ENCODE measurements at places on chromosomes 6 and 20.

GRCh38 chr20:237489-237888 is 10.4 kb downstream of the DEFB129 start:
- no peak for DNase-seq

DNA sequence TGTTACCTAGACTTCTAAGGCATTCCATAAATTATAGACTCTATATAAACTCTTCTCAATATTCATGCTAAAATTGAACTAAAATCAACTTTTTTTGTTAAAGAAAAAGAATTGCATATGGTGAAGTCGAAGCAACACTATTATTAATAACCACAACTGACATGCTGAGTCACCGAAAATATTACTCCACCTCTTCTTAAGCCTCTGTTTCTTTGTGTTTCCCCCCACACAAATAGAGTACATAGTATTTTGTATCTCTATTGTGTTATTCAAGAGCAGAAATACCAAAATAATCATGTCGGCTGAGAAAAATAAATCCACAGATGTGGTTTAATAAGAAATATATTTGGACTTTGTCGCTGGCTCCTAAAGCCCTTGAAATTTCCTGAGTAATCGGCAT is 23.8 kb downstream of the TFB1M start:
- no peak for DNase-seq

DNA sequence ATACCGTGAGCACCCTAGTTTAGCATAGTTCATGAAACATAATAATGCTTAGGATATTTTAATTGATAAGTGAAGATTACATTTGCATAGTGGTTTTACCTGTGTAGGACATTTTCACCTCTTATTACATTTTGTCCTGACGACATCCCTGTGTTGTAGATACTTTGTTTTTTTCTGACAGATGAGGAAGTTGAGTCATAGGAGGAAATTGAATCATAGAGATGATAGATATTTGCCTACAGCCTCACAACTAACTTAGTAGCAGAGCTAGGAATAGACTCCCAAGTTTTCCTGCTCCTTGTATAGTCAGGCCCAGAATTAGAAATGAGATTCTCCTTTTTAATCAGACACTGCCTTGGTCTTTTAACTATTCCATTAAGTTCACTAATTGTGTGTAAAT is 100.5 kb upstream of the SUPT3H start:
- DNase-seq, result no peak

- no peak for DNase-seq
These were observed 97.4 kb downstream of the COL12A1 start for GRCh38 chr6:75108333-75108974.

- no peak for DNase-seq
These were observed 255.3 kb downstream of the EPM2A start for GRCh38 chr6:145480024-145480423.

DNA sequence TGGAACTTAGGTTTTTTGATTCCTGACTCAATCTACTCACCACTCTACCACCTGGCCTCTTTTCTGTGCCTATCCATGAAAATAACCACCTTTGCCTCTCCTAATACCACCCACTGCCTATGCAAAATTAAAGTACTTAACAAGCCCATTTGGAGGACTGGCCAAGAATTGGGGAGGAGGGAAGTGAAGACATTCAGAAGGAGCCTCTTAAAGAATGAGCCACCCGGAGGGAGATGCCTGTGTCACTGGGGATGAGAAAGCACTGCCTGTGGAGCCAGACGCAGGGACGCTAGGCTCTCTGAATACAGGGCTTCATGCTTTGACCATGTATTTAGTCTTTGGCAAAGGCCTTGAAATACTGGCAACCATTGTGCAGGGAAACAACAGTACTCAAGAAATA is 40.0 kb upstream of the MRPS10 start:
- DNase-seq, result no peak

DNA sequence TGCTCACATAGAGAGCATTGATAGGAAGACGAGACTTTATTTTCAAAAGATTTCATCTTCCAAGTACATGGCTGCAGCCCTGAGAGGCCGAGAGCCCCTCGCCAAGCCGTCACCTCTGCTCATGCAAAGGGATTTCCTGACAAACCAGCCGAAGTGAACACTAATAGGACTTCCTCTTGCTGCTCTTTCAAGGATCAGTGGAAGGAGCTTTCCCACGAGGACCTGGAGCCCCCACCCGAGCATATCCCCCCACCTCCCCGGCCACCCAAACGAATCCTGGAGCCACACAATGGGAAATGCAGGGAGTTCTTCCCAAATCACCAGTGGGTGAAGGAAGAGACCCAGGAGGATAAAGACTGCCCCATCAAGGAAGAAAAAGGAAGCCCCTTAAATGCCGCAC is 69.3 kb downstream of the PTPN1 start:
- no peak for DNase-seq

GRCh38 chr6:145275019-145275418 is 460.3 kb downstream of the EPM2A start:
- no peak for DNase-seq

DNA sequence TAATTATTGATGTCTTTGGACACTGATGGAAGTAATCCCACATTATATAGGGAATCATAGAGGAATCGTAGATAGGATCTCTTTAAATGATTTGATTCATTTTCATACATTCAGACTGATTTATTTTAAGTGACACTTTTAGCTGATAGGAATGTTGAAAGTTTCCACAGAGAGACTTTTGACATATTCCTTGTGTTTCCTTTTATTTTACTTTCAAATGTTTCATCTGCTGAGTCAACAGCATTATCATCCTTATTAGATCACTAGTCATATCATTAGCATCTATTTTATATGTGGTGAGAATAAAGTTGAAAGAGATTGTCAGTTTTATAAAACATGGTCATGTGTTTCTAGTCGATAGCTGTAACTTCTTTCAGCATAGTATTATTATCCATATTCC is 13.4 kb downstream of the DCBLD1 start:
- no peak for DNase-seq

- DNase-seq, result no peak
These were observed 62.0 kb downstream of the EZR start for GRCh38 chr6:158756977-158757752.

DNA sequence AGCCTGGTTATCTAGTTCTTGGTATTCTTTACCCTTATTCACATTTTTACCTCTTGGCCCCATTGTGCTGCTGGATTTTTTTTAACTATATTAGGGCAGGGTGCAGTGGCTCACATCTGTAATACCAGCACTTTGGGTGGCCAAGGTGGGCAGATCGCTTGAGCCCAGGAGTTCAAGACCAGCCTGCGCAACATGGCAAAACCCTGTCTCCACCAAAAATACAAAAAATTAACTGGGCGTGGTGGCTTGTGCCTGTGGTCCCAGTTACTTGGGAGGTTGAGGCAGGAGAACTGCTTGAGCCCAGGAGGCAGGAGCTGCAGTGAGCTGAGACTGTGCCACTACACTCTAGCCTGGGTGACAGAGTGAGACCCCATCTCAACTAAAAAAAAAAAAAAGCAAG is 12.2 kb upstream of the TAF8 start:
- DNase-seq, result no peak

GRCh38 chr6:158016571-158017383 is 35.1 kb downstream of the SYNJ2 start:
- DNase-seq, result no peak

- no peak for DNase-seq
These were observed 12.8 kb downstream of the SNX14 start for GRCh38 chr6:85580878-85581267.

- no peak for DNase-seq
These were observed 117.1 kb upstream of the FBXL4 start for GRCh38 chr6:99064834-99065233.

- DNase-seq, result no peak
These were observed 144.7 kb downstream of the QRSL1 start for GRCh38 chr6:106773996-106774629.

DNA sequence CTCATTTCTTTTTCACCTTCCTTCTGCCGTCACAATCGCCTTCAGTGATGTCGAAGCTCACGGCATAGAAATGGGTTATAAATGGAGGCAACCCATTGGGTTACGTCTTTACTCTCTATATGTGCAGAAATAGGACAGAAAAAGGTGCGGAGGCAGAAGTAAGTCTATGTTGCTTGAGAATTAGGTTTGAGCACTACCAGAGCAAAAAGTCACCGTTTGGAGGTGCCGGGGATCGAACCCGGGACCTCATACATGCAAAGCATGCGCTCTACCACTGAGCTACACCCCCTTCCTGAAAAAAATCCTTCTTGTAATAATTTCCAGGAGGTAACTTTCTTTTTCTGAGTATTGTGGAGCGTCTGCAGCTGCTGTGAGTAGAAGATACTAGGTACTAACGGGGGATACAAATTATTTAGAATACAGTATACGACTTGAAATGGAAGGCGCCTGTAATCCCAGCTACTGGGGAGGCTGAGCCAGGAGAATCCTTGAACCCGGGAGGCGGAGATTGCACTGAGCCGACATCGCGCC is 134.2 kb downstream of the TRIM27 start:
- DNase-seq, result no peak

GRCh38 chr6:161355696-161356095 is 81.8 kb upstream of the AGPAT4 start:
- no peak for DNase-seq

DNA sequence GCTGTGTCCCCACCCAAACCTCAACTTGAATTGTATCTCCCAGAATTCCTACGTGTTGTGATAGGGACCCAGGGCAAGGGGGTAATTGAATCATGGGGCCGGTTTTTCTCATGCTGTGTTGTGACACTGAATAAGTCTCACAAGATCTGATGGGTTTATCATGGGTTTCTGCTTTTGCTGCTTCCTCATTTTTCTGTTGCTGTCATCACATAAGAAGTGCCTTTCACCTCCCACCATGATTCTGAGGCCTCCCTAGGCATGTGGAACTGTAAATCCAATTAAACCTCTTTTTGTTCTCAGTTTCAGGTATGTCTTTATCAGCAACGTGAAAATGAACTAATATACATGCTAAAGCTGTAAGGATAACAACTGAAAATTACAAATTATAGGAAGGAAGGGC is 88.3 kb downstream of the CDYL start:
- DNase-seq, result no peak

GRCh38 chr6:139982652-139983295 is 608.3 kb upstream of the CITED2 start:
- DNase-seq, result no peak

DNA sequence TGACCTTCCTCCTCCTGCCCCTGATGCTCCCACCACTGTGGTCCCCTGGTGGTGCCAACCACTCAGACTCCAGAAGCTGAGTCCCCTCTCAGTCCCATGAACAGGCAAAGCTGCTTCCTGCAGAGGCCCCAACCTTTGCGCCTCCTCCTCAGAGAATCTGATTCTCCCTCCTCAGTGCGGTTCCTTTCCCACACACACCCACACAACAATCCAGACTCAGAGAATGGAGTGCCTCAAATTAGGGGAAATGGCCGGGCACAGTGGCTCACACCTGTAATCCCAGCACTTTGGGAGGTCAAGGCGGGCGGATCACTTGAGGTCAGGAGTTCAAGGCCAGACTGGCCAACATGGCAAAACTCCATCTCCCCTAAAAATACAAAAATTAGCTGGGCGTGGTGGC is 23.0 kb downstream of the RIPOR3 start:
- DNase-seq, result no peak

DNA sequence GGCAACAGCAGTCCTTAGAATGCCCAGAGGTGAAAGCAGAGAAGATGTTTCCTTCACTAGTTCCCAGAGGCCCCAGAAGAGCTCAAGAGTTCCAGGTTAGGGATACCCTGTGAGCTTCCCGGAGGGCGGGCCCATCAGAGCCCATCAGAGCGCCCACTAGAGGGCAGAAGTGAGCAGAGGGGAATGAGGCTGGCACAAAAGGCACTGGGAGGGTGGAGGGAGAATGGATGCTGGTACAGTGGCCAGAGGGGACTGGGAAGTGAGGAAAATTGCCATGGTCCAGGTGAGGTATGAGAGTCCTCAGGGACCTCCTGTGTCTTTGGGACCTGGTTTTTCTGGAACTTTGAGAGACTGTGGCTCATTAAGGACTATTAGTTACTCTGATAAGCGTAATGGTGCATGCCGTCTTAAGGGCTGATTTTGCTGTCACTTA is 57.3 kb downstream of the LINC00237 start:
- no peak for DNase-seq

DNA sequence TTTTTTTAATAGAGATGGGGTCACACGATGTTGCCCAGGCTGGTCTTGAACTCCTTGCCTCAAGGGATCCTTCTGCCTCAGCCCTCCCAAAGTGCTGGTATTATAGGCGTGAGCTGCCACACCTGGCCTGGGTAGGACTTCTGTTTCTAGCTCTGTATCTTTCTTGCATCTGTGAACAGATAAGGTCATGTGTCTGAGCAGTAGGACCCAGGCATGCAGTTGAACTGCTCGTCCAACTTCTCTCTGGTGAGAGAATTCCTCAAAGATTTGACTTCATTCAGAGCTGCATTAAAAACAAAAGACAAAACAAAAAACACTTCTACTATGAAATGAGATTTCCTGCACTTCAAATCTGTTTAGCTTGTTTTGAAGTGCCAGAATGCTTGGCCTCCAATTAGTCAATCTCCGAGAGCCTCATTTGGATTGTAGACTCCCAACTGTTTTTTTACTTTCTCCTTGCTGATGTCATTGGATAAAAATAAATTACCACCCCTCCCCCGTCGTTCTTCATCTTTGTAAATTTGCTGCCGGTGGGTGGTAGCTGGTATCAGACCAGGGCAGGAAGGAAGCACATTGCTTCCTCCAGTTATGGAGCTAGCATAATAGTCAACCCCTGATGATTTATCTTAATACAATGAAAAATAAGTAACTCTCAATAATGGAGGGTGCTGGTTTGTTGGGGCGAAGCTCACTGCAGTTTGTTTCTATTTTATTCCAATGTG is 17.6 kb downstream of the CD109 start:
- DNase-seq, result no peak

DNA sequence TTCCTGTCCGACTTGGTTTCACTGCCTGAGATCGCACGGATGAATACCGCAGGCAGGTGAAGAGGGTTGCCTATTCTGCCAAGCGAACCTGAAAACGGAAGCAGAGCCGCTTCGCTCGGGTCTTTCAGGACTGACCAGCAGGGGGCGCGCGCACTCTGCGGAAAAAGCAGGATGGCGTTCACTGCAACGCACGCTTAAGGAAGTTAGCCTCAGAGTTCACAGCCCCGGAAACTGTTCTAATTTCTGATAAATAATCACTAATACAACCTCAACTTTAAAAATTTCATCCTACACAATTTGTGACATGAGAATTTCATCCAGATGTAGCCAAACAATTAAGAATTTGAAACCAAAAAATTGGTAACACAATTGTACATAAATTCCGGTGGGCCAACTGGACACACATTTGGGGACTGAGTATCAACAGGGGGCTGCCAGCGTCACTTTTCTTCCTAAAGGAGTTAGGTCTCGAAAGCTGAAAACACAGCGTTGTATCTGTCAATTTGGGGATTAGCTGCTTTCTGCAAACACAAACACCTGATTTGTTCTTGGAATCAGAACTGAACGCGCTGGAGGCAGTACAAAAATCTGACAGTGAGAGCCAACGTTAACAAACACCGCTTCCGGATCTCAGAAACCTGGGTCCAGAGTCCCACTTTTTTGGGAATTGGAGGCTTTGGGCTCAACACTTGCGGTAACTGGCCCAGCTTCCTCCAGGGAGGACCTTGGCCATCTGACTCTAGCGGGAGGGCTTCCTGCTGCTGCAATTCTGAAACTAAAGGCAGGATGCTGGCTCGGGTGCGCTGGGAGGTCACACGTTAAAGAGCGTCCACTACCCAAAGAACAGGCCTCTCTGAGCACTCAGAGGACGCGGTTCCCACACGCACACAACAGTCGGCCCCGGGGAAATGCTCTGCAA is 8.8 kb downstream of the PXDC1 start:
- DNase-seq, result peak; percentile 81

GRCh38 chr20:51402201-51402600 is 140.3 kb downstream of the NFATC2 start:
- no peak for DNase-seq

- DNase-seq, result no peak
These were observed 519.4 kb upstream of the ZNF337 start for GRCh38 chr20:26216025-26216424.

GRCh38 chr20:49888212-49889000 is 26.9 kb downstream of the SPATA2 start:
- DNase-seq, result peak; percentile 13
